ENCODE measurements at places on chromosomes 1 and 21.

DNA sequence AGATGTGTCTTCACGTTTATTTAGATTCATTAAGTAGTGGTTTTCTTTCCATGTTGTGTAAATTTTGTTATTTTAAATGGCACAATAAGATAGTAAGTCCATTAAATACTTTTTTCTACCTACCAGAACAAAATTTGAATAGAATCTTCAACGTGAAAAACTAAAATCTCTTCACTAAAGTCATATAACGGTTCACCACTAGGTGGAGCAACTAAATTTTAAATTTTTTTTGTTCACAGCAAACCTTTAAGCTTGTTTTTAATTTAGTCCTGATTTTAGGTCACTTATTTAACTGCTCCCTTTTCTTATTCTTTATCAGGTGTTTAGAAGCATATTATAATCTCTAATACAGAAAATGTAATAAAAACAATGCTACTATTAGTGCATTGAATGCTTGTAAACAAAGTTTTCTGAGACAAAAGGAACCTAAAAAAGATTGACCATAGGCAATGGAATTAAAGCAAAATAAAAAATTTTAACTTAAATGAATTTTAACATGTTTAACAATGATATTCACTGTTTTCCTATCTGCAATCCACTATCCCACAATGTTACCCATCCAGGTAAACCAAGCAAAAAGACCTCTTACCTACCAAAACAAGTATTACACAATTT, 28.3 kb upstream of the PKN2 start:
- no peak for DNase-seq

- DNase-seq, result no peak
Measured at GRCh38 chr1:48627486-48627885, 149.2 kb downstream of the BEND5 start.

- no peak for DNase-seq
Measured at GRCh38 chr1:22350171-22350923, 101.3 kb upstream of the ZBTB40 start.

GRCh38 chr21:35226328-35226727, 177.2 kb upstream of the RUNX1 start:
- DNase-seq, result no peak

GRCh38 chr1:167207940-167208623, 12.6 kb upstream of the POU2F1 start:
- no peak for DNase-seq

DNA sequence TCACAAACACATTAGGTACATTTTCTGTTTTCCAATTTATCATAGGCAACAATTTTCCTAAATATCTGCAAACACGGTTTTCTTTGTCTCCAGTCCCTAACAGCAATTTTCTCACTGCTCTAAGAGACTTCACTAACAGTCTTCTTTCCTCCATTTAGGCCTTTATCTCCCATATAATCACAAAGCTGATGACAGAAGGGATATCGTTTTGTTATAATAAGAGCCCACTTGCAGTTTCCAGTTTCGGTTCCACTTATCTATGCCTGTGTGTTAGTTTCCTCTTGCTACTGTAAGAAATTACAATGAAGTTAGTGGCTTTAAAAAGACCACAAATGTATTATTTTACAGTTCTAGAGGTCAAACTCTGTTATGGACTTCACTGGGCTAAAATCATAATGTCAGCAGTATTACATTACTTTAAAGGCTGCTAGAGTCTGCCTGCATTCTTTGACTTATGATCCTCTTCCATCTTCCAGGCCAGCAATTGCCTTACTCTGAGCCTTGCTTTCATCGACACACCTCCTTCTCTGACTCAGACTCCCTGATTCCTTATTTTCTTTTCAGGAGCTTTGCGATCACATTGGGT, 549.3 kb downstream of the NCAM2 start:
- DNase-seq, result no peak

GRCh38 chr1:21323091-21323490, 32.8 kb upstream of the ECE1 start:
- DNase-seq, result no peak

- DNase-seq, result no peak
Measured at GRCh38 chr1:89610457-89611011, 22.4 kb upstream of the LRRC8C start.

DNA sequence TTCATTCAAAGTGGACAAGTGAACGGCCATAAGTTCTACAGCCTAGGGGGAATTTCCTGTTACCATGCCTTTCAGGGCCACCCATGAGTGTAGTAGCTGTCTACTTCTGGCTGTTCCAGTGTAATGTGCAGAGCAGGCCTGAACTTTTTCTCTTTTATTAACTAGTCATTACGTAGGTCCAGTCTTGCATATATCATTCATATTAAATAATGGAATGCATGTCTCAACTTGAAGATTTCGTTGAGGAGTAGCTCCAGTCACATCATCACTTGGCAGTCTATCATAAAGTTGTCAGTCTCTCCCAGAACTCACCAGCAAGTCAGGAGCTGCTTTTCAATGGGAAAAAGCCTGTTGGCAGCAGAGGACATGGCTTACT, 12.0 kb upstream of the GIPC2 start:
- no peak for DNase-seq

DNA sequence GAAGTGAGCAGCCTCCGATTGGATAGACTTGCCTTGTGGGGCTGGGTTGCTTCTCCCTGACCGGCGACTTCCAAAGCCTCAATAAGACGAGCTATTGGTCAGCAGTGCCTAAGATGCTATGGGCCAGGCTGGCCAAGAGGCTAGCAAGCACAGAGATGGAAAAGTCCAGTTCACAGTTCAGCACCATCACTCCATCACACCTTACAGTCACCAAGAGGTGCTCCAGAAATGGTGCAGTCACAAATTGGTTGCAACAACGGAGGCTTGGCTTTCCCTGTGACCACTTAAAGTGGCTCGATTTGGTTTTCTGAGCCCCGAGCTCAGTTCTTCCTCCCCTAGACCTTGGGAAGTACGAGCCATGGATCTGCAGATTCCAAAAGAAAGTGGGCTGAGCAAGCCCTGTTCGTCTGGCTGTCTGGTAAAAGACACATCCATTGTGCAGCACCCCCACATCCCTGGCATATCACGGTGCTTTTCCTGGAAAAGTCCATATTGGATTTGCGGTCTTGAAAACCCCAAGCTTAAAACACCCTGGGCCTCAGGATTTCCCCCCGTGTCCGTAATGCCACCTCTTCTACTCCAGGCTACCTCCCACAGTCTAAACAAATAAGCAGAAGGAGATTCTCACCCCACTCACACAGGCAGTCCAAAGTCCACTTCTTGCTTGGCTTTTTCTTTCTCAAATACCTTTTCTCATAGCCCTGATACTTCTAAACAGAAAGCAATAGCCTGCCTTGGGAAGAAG, 1.3 kb downstream of the SLAMF1 start:
- DNase-seq, result no peak
